ENCODE measurements at places on chromosomes 3 and 15.

GRCh38 chr3:146421819-146422759, 47.3 kb downstream of the PLSCR2 start:
- DNase-seq: no peak

DNA sequence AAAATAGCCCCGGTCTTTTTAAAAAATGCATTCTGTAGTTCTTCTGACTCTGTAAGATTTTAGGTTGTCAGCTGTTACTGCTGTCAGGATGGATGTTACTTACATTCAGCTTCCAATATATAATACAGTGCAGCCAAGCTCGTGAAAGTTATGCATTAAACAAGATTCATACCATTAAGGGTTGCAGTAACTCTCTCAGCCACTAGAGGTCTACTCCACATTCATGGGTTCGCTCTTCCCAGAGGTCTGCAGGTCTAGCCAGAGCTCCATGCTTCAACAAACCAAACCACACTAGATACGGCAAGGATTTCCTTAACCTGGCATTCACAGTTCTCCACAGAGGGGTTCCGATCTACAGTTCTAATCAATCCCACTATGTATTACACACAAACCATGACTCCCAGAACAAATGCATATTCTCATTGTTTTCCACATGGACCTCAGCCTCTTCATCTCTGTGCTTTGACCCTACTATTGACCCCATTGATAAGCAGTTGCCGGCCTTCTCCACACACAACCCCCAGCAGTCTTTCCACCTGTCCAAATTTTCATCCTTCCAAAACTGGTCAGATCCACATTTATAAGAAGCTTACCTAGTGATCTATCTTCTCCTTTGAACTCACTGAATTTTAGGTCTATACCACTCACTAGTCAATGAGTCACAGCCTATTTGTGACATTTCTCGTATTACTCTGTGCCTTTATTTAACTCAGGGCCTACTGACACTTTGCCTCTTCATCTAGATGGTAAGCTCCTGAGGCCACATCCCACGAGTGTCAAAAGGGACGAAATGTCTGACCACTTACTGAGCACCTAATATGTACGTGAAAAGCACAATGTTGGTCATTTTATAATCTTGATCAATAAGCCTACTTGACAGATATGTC, 33.7 kb downstream of the RORA start:
- DNase-seq: no peak

DNA sequence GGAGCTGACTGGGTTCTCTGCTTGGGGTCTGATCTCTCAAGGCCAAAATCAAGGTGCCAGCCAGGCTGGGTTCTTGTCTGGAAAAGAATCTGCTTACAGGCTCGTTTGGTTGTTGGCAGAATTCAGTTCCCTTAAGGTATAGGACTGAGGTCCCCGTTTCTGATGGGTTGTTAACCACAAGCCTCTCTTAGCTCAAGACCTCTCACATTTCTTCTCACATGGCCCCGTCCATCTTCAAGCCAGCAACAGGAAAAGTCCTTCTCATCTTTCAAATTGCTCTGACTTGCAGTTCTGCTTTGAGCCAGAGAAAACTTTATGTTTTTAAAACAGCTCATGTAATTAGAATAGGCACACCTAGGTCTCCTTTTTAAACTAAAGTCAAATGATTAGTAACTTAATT, 20.4 kb downstream of the UACA start:
- no peak for DNase-seq

DNA sequence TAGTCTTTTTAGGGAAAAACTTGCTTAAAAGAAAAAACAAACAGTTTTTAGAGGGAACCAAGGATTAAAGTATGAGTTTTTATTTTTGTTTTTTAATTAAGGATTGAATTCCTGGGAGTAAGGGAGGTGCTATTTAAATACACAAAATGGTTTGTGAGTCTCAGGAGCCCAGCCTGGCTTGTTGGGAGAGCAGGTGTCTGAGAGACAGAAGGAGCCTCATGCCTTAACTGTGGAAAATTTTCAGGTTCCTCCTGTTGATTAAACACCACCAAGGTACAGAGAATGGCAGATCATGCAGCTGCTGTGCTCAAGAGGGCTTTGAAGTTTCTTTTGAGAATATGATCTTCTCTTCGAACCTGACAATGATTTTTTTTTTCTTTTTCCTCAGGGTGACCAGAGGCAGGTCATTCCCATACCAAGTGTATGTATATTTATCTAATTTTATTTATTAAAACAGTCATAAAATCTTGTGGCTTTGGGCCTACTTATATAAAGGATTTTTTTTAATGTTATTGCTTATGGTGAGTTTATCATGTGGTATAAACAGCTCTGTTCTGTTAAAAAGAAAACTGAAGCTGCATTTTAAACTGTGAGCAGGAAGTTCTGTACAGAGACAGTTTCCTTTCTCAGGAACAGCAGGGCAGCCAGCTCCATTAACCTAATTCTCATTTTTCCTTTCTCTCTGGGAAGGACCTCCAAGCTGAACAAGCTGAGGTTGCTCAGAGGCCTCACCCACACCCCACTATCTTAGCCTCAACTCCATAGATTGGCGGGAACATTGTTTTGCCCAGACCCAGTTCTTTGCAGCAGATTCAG, 33.7 kb upstream of the VILL start:
- no peak for DNase-seq

- DNase-seq: no peak
Observed at GRCh38 chr3:8516783-8517182, 15.2 kb downstream of the LMCD1 start.

DNA sequence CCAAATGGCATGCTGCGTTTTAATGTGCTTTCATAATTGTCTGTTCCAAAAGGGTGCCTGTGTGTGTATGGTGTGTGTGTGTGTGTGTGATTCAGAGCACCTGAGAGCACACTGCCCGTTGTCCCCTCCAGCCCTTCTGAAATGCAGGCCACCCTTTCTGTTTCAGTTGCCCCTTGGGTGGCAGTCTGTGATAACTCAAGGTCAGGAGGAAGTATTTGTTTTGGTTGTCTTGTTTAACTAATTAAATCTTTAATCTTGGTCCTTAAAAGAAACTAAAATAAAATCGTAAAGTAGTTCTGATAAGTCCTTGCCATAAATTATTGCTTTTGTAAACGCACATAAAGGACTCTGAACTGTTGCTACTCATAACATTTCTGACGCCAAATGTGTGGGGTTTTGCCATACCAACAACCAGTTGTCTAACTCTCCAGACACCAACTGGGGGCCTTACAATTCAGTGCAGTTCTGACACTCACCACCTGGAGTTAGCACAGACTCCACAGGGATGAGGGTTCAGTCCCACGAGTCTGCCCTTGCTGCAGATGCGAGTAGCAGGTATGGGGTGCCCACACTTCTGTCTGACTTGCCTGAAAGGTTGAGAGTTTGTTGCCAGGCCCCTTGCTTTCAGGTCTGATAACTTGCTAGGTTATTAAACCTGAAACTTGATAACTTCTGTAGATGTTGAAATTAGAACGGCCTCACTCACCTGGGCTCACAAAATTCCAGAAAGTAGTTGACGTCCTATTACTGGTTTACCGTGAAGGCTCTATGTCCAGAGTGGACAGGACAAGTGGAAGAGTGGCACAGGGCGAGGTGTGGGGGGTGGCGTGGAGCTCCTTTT, 157.3 kb downstream of the IGF1R start:
- DNase-seq: no peak

- no peak for DNase-seq
Observed at GRCh38 chr15:86905625-86906256, 826.1 kb downstream of the AGBL1 start.

GRCh38 chr3:88385090-88385489, 235.3 kb downstream of the C3orf38 start:
- no peak for DNase-seq

GRCh38 chr15:65873256-65873655, 4.0 kb downstream of the RAB11A start:
- no peak for DNase-seq

GRCh38 chr3:4804161-4805058, 174.8 kb upstream of the BHLHE40 start:
- DNase-seq: no peak

DNA sequence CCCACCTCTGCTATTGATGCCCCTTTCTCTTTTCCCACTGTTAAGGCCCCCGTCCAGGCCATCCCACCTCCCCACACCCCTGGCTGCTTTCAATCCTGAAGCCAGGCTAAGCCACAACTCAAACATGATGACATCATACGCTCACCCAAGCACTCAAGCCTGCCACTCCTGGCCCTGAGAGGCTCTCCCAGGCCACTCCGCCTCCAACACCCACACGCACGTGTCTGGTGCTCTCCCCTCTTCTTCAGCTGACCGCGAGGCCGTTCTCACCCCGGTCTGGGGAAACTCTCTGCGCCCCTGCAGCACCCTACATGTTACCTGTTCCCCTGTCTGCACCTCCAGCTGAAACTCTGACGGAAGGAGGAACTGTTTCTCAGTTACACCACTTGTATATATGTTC, 6.2 kb downstream of the ZXDC start:
- DNase-seq: no peak

DNA sequence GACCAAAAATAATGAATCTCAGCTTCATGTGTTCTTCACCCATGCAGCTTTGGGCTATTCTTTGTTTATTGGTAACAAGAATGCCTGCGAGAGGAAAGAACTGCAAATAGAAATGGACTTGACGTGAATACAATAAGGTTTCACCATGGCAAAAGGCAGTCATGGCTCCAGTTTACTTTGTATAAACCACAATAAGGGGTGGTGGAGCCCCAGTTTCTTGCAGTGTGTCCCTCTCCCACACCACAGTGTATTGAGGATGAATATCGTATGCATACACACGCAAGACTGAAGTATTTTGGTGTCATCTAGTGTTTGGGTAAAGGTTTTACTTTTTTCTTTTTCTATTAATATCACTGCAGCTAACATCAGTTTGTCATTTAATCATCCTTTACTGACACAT, 159.7 kb upstream of the CNTN4 start:
- no peak for DNase-seq

- DNase-seq: no peak
Observed at GRCh38 chr3:46881596-46882376, 4.3 kb downstream of the PTH1R start.

DNA sequence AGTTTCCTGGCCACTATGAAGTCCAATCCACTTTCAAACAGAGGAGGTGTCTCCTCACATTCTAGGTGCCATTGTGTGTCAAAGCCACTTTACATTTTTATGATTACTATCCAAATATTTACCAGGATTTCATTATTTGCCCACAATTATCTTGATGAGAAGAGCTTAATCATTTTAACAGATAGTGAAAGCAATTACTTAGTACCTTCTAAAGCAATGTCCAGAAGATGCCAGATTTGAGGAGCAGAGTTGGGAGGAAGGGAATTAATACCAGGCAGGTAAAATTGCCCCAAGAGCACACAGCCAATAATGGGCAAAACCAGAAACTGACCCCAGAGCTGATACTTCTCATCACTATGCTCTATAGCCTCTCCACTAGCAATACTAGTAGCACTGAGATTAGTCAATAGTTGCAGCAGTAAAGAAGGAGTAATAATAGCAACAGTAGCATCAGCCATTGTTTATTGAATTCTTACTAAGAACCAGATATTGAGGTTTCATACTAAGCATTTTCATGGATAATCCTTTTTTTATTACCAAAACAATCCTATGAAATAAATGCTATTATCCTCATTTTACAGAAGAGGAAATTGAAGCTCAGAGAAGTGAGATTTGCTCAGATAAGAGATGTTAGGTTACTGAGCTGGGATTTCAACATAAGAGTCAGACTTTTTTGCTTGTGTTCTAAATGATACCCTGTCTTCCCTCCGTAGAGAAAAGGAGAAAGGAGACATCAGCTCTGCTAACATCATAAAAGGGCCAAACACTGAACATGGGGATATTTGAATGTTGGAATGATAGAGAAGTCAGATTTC, 509.3 kb upstream of the CFAP20DC start:
- no peak for DNase-seq

DNA sequence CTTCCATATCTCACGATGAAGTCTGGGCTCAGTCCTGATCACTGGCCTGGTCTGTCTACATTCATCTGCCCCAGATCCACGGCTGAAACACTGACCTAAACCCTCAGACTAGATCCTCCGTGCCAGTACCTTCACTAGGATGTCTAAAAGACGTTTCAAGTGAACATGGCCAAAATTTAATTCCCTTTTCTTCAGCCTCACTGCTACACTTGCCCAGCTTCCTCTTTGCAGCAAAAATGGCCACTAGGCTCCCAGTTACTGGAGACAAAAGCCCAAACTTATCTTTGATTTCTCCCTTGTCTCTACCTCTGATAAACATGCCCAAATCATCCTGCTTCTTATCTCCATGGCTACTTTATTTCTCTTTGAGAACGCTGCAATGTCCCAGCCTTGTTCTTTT, 1.7 kb downstream of the RASSF1 start:
- DNase-seq: no peak

DNA sequence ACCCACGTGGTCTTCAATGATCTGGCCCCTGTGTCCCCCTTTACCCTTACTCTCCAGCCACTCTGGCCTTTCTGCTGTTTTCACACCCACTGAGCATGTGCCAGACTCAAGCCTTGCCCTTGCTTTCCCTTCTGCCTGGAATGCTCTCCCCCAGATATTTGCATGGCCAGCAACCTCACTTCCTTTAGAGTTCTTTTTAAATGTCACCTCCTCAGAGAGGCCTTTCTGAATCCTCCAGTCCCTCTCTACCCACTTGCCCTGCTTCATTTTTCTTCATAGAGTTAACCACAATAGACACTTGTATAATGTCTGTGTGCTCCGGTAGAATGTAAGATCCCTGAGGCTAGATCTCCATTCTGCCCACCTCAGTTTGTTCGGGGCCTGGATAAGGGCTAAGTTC, 39.4 kb upstream of the TIPARP start:
- no peak for DNase-seq

DNA sequence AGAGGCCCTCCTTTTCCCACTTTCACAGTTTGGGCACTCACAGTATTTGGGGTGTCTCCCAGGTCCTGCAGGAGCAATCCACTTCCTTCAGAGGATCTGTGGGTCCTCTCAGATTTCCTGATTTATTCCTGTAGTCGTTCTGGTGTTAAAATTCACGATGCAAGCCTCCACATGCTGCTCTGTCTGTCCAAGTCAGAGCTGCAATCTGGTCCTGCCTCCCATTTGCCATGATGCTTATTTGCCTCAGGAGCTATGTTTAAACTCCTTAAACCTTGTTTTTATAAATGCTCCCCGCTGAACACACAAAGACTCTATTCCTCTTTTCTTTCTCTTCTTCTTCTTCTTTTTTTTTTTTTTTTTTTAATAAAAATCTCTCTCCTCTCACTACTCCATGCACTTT, 558.7 kb upstream of the NECTIN3 start:
- no peak for DNase-seq

DNA sequence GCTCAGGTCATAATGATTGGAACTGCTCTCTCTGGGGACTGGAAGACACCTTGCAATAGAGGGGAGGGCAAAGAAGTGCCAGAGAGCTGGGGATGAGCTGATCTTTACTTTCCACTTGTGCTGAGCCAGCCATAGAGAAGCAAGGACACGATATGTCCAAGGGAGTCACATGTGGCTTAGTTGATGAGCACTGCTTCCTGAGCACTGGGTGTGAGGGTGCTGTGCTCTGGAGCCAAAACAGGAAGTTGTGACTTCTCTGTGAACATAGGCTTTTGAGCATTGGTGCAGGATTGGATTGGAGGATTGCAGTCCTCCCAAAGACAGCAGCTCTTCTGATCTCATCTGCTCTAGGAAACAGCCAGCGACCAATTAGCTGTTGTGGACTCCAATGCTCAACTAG, 6.7 kb downstream of the PARP14 start:
- no peak for DNase-seq

Measured in stimulated activated CD8-positive, alpha-beta memory T cell treated with anti-CD3 and anti-CD28 coated beads, Interleukin-4, amount 100 ng/mL, for 1 hour (primary cell).